ENCODE measurements at places on chromosomes 1 and 21.

GRCh38 chr1:199574950-199575349 is 452.6 kb upstream of the NR5A2 start:
- no peak for DNase-seq

DNA sequence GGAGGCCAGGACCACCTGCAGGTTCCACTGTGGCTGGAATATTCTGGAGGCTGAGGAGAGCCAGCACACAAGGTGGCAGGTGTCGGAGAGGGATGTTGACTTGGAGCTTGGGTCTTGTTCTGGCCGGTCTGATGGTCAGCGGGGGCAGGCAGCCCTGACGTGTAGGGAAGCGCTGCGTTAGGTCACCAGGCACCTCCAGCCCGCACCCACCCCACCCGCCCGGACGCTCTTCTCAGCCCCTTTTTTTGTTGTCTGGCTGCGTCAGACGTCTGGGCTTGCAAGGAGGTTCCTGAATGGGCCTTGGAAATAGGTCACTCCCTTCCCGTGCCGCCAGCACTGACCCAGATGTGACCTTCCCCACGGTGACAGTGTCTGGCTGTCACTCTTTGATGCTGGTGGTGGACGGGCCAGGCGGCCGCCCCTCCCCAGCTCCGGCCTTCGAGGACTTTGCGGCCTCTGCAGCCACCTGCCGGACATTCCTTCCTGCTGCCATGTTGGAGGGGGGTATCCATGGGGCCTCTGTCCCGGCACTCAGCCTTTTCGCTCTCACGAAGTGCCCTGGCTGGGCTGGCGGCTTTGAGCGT is 30.1 kb downstream of the SPSB1 start:
- DNase-seq, result no peak

- no peak for DNase-seq
These were observed 109.5 kb upstream of the UBE2U start for GRCh38 chr1:64093941-64094340.

DNA sequence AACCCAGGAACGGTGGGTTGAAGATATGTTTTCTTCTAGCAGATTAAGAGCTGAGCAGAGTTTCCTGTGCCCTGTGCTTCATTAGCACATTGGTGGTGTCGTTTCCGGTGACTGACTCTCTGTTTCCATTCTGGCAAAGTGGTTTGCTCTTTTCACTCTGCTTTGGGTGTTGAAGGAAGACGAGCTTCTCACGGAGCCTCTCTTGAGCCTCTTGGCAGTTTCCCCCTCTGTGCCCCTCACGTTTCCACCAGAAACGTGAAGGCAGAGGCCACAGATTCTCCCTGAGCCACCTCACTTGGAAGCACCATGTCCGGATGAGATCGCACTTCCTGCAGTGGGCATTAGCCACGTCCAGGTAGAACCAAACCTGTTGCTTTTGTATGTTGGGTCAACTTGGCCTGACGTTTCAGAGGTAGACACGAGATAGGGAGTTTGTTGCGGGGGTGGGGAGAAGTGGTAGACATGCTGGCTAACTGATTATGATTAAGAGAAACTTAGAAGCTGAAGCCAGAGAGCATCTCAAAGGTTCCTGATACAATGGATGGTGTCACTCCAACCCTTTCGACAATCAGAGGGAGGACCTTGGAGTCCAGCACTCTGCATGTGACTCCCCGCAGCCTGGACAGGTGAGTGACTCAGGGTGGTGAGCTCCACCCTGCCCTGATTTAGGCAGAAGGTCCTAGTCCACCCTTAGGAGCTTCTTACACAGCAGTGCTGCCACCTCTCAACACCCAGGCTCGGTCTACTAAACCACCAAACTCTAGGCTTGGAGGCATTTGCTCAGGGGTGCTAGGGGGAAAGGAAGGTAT is at the start of gene LAX1:
LAX1 (plus strand) TSS at position 155 of the 809 bp plus-strand sequence; CDS start at position 538, 383 bp downstream.
- no peak for DNase-seq

GRCh38 chr1:36352910-36353878 is 29.7 kb upstream of the EVA1B start:
- no peak for DNase-seq

Data from HFF-Myc (cell line).